ENCODE measurements at places on chromosomes 7 and 10.
A peak's percentile ranks its signal among the peaks of the same experiment; 100 is the strongest.

DNA sequence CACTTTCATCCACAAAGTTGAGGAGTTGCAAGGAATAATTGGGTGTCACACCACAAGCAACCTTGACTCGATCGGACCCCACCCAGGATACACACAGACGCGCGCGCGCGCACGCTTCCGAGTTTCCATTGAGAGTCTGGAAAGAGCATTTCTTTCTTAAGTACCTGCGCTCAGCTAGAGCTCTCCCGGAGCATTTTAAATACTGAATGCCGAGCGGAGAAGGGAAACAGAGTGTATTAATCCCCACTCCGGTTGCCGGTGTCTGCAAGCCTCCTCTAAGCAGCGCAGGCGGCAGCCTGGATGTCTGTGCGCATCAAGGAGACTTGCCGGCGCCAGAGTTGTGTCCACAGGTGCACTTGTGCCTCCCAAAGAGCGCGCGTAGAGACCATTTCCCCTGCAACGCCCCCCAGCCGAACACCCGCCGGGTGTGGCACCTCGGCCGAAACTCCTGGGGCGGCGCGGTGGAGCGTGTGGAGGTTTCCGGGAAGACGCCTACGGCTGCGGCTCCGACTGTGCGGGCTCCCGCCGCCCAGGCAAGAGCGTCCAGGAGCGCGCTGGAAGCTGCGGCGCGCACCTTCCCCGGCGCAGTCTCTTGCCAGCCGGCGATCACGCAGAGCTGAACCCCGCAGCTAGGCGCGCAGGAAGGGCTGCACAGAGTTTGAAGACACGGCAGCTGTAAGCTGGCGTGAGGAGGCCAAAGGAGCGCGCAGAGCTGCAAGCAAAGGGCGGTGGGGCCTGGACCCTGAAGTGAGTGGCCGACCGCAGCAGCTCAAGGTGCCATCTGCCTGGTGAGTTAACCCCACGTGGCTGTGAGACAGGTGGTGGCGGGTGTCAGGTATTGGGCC, 1.1 kb upstream of the FEZF1 start:
- DNase-seq, result peak; percentile 65

- DNase-seq, result no peak
Measured at GRCh38 chr10:2476812-2477553, 590.4 kb upstream of the PFKP start.

DNA sequence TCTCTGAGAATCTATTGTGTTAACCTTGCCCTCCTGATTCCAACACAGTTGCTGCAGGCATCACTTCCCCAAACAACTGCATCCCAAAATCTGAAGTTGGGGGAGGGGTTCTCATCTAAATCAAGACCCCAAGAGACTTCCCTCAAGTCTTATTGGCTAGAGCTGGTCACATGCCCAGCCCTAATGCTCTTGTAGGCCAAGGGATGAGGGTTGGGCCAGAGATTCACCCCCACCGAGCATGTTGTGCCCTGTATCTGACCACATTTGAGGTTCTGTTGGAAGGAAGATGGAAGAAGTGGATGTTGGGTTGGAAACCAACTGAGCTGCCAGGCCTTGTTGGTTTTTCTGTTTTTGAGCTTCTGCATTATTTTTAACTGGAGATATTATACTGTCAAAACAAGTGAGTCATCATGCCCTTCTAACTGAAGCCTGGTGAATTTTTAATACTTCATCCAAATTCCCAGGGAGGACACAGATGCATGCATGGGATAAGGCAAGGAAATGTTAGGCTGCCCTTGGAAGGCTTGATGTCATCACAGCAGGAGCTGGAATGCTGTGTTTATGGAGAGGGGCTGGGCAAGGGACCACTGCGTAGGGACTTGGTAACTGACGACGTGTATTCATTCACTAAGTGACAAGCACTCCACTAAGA, 68.6 kb upstream of the CACUL1 start:
- DNase-seq, result no peak

- DNase-seq, result no peak
Measured at GRCh38 chr10:113124724-113125123, 174.7 kb downstream of the TCF7L2 start.

- no peak for DNase-seq
Measured at GRCh38 chr7:120583899-120584586, 273.9 kb downstream of the TSPAN12 start.

DNA sequence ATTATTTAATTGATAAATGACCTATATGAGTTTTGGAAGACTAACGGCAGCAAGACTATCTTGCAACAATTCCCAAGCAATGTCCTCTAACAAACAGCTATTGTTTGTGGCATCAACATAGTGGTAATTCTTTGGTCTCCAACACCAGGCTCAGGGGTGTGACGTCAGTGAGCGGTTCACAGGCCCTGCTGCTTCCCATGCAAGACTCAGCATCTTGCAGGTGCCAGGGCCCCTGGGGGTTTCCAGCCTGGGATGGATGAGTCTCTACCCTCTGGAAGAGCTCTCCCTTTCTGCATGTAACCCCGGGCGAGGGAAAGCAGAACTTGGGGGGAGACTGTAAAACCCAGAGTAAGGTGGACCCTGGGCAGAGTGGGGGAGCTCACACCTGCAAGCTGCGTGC, 164.7 kb downstream of the ACTR3B start:
- DNase-seq, result no peak

- DNase-seq, result no peak
Measured at GRCh38 chr7:34622771-34623250, 35.2 kb upstream of the NPSR1 start.

DNA sequence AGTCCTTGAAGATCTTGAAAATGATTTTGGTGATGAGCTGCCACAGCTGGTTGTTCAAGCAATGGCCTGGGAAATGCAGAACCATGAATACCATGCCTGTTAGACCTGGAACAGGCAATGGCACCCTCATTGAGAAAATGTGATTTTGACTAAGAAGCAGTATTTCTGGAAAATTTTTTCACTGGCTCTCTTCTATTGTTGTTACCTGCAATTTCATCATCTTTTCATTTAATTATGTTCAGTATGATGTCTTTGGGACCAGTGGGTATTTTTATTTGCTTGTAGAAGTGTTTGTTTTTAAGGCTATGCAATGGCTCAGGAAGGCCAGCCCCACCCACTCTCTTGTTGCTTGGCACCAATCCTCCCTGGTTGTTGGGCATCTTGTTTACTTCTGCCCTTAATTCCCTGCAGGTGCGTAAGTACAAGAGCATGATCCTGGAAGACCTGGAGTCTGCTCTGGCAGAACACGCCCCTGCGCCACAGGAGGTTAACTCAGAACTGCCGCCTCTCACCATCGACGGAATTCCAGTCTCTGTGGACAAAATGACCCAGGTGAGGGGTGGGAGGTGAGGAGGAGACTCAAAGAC, 78.6 kb downstream of the NRF1 start:
- DNase-seq, result peak; percentile 53

DNA sequence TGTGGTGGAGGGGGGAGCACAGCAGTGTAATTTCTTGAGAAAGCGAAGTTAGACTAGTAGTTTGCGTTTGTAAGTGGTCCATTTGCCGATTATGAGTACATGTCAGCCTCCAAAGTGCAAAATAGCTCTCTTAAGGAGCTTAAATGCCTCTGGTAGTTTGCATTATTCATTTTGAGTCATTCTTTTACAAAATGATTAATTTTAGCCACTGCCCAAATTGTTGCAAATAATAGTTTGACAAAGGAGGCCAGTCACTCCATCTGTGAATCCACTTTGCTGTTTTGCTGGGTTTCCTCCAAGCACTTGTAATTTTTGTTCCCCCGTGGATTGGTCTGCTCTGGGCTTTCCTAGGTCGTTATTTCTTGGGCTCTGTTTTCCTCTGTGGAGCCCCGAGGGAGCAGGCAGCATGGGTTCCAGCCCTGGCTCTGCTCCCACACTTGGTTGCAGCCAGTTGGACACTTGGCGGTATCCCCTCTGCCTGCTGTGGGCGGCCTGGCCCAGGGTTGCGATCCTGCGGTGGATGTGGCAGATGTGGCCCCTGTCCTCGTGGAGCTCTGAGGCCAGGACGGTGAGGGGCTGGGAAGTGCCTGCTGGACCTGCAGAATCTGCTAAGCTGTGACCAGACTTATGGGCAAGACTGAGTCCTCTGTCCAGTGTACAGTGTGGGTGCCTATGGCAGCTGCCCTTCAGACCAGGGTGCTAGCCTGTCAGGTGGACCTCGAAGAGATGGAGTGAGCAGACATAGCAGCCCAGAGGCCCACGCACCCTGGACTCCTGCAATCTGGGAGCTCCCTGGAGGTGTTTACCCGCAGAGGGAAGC, 129.1 kb upstream of the BTBD16 start:
- no peak for DNase-seq

GRCh38 chr7:83930262-83930661, 264.3 kb downstream of the SEMA3A start:
- no peak for DNase-seq

DNA sequence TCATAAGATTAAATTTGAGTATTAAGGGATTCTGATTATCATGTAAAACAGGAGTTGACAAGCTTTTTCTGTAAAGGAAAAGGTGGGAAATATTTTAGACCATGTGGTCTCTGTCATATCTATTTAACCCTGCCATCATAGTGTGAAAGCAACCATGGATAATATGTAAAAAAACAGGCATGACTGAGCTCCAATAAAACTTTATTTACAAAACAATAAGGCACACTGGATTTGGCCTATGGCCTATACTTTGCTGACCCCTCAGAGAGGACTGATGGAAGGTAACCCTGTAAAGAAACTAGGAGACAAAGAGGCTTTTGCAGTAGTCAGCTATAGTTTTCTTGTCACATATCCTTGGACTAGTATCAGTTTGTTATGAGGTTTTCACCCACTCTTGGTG, 130.5 kb upstream of the CDK13 start:
- DNase-seq, result no peak

- DNase-seq, result no peak
Measured at GRCh38 chr10:124035928-124036558, 57.4 kb downstream of the CHST15 start.

DNA sequence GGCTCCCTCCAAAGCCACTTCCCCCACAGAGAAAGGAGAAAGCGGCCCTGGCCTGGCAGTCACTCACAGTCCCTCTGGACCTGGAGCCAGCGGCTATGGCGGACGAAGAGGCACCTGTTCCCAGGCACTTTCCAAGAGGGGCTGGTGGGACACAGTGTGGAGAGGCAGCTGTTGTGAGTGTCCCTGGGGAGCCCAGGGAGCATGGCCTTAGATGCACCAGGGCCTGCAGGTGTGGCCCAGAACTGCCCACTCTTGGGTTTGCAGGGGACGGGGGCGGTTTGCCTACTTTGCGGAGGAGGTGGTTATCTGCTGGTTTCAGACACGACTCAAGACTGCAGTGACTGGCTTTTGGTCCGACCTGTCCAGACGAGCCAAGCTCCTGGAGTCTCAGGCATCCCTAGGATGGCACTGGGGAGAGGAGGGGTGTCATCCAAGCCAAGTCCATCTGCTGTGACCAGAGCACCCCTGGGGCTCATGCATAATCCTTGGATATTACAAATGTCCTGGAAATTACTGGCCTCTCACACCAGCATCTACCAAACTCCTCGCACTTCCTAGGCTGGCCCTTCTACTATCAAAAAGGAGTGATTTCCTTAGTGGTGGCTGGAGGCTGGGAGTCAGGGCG, 18.4 kb downstream of the CTBP2 start:
- DNase-seq, result no peak

GRCh38 chr7:44665531-44666213, 59.2 kb downstream of the OGDH start:
- no peak for DNase-seq

DNA sequence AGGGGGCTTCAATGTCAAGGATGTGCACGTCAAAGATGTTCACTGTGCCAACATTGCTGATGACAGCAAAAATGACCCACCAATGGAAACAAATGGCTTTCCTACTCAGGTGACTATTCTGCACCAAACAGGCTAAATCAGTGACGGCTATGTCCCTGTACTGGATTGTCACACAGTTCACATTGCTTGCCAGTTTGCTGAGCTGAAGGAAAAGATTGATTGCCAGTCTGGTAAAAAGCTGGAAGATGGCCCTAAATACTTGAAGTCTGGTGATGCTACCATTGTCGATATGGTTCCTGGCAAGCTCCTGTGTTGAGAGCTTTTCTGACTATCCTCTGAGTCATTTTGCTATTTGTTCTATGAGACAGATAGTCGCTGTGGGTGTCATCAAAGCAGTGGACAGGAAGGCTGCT, 202.2 kb upstream of the ETV1 start:
- DNase-seq, result no peak

- no peak for DNase-seq
Measured at GRCh38 chr7:39145283-39145682, 167.6 kb downstream of the POU6F2 start.

DNA sequence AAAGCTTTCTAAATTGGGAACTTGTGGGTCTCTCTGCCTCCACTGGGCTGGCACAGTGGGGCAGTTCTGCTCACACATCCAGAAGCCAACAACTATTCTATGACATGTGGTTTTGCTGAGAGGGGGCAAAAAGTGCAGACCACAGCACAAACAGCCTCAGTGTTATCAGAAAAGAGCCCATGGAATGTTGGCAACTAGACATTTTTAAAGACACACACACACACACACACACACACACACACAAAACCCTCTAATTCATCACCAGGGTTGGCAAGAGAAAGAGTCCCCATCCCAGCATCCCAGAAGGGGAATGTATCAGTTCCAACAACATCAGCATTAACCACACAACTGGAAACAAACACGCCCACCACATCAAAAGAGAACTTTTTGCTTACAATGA, 117.1 kb downstream of the FGFR2 start:
- no peak for DNase-seq

DNA sequence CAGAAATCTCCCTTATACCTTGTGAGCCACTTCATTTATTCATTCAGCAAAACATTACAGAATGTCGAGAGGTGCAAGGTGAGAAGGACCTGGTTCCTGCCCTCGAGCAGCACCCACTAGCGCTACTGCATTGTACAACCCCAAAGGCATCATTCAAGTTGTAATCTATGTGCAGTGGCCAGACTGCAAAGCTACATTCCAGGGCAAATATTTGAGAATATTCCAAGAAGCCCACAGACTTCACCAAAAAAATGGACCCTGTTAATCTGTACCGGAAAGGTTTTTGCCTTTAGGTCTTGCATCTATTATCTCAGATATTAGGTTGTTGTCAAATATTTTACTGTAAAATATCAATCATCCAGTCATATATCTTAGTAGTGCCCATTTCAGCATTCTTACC, 295.4 kb upstream of the FZD1 start:
- no peak for DNase-seq

DNA sequence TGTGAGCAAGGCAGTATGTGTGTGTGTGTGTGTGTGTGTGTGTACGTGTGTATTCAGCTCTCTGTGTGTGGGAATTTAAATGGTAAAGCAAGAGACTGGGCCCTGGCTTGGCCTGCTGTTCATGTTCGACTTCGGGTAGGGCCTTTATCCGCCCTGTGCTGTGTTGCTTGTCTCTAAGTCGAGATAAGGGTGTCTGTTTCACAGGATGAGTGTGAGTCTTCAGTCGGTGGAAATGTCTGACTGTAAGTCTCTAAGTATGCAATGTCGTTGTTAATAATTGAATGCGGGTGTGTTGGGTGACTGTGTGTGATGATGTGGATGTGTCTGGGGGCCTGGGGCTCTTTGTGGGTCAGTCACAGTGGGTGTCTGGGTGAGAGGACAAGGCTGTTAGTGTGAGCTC, 34.8 kb downstream of the HIF1AN start:
- no peak for DNase-seq
